ENCODE measurements at places on chromosomes 7 and 10. TPM values are rescaled to one million over a fixed set of nuclear protein-coding genes. Genes with fewer than 3 reads are reported as not detected.

Gene MALSU1
- 56.6 TPM for total RNA-seq

Gene CAMK2B
- total RNA-seq: not detected

Gene PRKAG2
- 16.5 TPM for total RNA-seq

Gene MYL7
- not detected for total RNA-seq

Gene VAX1
- total RNA-seq: not detected

Gene CFTR
- total RNA-seq: not detected

Gene BTAF1
- total RNA-seq: 63.2 TPM

Gene ZNF487
- total RNA-seq: 3.9 TPM

Gene CTNNA3
- under 0.01 TPM for total RNA-seq

Gene TAS2R41
- not detected for total RNA-seq

Gene ITGA8
- total RNA-seq: under 0.01 TPM

Gene JMJD1C
- total RNA-seq: 60.6 TPM

Gene TEX47
- not detected for total RNA-seq
